ENCODE measurements at places on chromosomes 12 and 14.

DNA sequence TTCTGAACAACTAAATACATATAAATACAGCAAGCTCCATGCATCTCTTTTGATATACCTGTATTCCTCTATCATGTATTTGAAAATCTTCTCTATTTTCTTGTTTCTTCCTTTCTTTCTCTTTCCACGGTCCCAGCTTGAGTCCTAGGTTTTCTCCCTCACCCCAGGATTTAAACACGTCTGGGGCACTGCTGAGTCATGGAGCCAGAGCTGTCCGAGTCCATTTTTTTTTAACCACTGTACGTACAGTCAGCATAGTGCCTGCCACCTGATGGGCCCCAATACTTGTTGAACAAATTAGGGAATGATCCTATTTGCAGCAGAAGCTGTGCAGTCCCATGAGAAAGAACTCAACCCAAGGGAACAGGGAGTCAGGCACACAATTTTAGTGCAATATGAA is 158.1 kb downstream of the ATP23 start:
- DNase-seq: no peak

DNA sequence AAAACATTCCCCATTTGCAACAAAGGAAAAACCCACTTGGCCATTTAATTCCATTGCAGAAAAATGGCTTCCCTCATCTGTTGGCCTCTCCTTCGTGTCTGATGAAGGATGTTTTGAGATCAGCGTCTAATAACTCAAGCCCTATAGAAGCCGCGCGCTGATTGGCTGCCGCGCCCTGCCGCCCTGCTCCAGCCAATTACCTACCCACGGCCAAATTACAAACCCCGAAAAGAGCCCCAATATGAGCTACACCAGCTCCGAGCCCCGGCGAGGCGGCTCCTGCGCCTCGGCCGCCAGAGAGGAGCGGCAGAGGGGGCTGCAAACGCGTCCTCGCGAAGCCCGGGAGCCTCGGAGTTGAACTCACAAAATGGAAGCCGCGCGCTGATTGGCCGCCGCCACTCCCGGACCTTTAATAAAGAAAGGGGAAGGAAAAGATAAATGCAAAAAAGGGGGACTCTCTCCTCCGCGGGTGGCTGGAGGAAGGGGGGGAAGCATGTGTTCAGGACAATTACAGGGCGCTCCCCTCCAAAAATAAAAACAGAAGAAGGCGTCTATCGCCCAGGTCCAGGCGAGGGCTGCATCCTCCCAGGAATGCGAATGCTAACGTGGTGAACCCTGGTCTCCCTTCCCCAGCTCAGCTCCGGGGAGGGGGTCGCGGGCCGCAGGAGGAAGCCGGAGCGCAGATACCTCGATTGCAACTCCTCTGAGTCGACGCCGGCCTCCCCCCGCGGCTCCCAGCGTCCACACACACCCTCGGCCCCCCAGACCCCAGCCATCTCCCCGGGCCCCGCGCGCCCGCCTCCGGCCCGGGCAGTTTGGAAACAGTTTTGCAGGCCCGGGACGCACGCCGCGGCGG is 738 bp upstream of the SETD1B start:
- DNase-seq: peak; percentile 99

- DNase-seq: no peak
Measured at GRCh38 chr12:110372056-110372425, 31.5 kb downstream of the ANAPC7 start.

- DNase-seq: no peak
Measured at GRCh38 chr12:9073076-9073475, 42.6 kb downstream of the A2M start.

DNA sequence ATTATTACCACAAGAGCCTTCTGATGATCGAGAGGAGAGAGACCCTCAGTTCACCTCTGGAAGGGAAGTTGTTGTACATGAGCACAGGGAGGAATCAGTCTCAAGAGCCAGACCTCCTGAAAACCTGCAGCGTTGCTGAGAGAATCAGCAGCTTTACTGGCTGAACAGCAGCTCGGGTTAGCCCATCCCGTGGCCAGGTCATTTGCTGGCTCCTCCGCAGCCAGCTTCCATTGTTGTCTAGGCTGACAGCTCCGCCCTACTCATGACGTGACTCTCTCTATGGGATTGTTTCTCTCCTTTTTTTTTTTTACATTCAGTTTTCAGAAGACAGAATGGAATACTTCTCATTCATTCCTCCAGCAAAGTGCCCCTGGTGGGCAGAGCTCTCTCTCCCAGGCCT is 69.9 kb downstream of the TGFB3 start:
- DNase-seq: peak; percentile 36

GRCh38 chr12:16407346-16407745 is 59.9 kb downstream of the MGST1 start:
- no peak for DNase-seq

GRCh38 chr14:100824091-100824551 is 1.8 kb upstream of the MEG3 start:
- DNase-seq: peak; percentile 78

GRCh38 chr12:32211066-32211899 is 104.6 kb downstream of the BICD1 start:
- DNase-seq: no peak

GRCh38 chr14:51822499-51822898 is 37.9 kb upstream of the GNG2 start:
- DNase-seq: no peak

- DNase-seq: no peak
Measured at GRCh38 chr12:27031531-27031930, 9.2 kb downstream of the MED21 start.

All from lung (tissue), 17 donors.